ENCODE measurements at places on chromosomes 6 and 20. TPM values are rescaled to one million over a fixed set of nuclear protein-coding genes. Genes with fewer than 3 reads are reported as not detected.

DNA sequence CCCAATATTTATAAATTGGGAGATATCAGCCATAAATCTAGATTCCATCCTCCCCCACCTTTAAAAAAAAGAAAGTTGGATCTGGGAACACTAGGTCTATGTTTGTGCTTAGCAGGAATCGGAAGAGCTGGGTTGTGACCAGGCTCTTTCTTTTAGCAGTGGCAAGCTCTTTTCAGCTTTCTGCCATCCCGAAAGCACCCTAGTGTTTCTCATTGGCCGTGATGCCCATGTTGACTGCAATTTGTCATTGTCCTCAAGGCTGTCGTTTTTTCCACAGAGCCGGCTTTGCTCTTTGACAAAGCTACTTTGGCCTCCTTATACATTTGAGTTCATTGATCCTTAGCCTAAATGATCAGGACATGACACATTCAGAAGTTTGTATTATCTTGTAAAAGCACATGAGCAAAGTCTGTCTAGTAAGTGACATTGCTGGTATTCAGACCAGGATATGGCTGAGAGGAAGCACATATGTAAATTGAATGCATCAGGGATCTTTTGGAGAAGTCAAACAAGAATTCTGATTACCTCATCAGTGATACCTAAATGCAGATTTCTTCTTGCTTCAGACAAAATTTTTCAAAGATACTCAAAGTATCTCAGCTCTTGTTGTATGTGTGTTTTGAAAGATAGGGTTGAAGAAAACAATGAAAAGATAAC, 50.1 kb downstream of the CARMIL1 start:
- DNase-seq: no peak

GRCh38 chr6:159727717-159728445, 575 bp downstream of the WTAP start:
- no peak for DNase-seq

GRCh38 chr6:72972579-72972978, 252.7 kb downstream of the KHDC1L start:
- no peak for DNase-seq

- DNase-seq: no peak
Measured at GRCh38 chr6:169806701-169807100, 55.3 kb downstream of the ERMARD start.

DNA sequence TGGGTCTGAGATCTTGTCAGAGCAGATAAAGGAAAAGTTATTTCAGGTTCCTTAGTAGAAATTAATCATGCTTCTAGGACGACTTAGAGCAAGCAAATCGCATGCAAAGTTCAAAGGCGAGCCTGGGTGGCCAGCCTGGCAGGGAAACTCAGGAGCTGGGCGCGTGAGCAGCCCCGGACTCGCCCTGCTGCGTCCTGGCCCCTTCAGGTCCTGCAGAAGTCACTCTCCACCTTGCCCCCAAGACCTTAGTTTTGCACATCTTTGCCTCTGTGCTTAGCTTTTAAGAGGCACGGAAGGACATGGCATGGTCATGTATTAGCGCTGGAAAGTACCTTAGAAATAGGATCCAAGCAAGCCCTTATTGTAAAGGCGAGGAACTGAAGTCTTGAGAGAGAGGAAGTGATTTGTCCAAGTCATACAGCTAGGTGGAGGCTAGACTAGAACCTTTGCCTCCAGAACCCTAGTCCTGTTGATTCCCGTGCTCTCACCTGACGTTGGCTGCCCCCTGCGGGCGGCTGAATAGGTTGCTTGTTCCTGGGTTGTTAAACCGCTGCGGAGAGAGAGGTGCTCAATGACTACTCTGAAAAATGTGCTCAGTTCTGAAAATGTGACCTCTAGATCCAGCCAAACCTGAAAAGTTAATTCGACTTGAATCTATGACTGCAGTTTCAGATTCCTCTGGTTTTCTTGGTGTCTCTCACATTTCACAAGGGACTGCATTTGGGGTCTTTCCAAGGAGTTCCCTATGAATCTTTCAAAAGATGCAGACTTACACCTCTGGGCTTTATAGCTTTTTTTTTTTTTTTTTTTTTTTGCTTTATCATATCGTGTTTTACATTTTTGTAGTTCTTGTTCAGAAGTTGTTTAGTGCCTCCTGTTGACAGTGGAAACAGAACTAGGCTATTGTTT, 2.7 kb downstream of the MYB start:
- DNase-seq: no peak

DNA sequence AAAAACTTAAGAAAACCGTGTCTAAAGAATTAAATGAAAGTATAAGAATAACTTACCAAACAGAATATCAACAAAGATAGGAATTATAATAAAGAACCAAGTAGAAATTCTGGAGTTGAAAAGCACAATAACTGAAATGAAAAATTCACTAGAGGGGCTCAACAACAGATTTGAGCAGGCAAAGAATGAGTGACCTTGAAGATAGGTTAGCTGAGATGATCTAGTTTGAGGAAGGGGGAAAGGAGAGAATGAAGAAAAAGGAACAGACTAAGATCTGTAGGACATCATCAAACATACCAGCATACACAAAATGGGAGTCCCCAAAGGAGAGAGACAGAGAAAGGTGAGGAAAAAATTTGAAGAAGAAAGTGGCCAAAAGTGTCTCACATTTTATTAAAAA, 37.7 kb upstream of the TULP1 start:
- DNase-seq: no peak

GRCh38 chr6:84332139-84333034, 104.9 kb upstream of the CEP162 start:
- no peak for DNase-seq

GRCh38 chr6:37033255-37033654, 27.8 kb downstream of the FGD2 start:
- DNase-seq: no peak

DNA sequence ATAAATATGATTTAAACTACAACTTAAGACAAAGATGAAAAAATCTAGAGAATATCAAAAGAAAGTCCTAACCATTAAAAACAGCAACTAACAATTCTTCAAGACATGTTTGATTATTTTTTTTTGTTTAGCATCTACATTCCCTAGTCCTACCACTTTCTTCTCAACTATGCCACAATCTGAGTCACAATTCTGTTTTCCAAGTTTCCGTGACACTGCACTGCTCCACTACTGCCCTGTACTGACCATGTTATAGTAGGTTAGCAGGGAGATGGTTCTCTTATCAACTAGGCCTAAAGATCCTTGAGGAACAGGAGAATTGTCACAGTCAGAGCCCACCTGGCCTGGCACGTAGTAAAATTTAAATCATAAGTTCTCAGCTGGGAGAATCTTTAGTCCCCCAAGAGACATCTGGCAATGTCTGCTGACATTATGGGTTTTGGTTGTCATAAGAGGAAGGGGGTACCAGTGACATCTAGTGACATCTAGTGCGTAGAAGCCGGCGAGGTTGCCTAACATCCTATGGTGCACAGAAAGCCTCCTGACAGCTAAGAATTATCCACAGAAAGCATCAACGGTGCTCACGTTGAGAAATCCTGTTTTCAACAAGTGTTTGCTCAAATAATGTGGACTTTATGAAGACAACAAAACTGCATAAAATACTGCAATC, 100.5 kb downstream of the PDE10A start:
- no peak for DNase-seq

Gene CCN5
- total RNA-seq: not detected

Gene HCRTR2
- total RNA-seq: not detected

Gene DPM1
- total RNA-seq: 483 TPM

Gene SLC35F1
- total RNA-seq: not detected

Gene FAM135A
- 6.7 TPM for total RNA-seq

Data from MG63 (cell line).